ENCODE measurements at places on chromosomes 4 and X. TPM values are rescaled to one million over a fixed set of nuclear protein-coding genes. Genes with fewer than 3 reads are reported as not detected.

DNA sequence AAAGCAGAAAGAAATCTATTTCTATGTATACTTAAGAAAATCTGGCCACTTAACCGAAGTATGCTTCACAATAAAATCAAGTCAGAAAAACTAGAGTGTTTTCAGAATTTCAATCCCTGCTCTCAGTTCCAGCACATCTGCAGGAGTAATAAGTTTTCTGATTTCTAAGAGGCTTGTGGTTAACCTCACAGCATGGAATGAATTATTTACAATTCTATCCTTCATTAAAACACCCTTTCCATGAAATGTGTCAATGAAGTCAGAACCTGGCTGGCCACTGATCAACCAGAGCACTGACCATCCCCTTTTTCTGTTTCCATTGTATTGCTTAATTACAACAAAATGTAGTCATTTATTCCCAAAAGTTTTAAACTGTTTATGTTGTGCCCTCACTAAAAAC, 781.4 kb upstream of the INTU start:
- no peak for DNase-seq

DNA sequence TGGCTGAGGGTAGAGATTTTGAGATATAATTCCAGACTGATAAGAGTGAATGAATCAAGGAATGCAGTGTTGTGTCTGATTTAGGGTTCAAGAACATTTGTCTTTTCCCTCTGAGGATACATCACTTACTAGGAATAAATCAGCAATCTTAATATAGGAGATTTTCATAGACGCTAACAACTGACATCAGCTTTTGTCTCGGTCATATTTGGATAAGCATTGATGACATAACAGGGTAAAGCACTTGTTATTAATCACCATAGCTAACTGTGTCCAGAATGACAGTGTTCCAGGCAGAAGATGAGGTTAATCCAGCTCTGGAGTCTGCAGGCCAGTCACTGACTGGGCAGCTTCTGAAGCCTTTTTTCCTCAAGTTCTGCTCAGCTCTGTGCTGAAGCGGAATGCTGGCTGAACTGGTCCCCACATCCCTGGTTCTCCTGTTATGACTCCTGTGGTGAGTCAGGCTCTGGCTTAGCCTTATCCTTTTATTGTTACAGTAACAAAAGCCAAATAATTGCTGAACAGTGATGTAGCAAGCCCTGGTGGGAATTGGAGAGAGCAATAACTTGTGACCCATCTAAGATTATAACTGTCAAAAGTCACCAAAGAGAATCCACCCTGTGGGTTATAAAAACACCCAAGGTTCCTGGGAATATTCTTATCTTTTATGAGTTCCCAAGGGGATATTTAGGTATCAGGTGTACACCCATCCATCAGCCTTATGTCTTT, 41.8 kb downstream of the FNIP2 start:
- DNase-seq, result no peak

- no peak for DNase-seq
Measured at GRCh38 chr4:101103381-101104142, 243.8 kb downstream of the PPP3CA start.

The FRG2 gene
- total RNA-seq, result not detected

DNA sequence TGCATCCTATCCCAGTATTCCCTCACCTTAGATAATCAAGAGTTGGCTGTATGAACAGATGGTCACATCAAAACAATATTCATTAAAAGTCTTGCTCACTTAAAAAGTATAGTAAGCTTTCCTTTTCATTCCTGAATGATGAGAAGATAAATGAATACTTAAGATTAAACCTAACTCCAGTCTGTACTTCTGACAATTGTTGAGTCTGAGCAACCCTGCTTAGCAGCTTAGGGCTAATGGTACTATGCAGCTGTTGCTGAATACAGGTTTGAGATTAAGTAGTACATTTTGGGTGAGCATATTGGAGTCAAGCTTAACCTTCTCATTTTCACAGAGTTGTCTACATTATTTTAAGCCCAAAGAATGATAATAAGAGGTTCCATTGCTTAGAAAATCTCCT, 121.7 kb upstream of the ETNPPL start:
- DNase-seq, result no peak

GRCh38 chrX:259692-260355, 21.4 kb upstream of the PLCXD1 start:
- no peak for DNase-seq

The COX7B2 gene
- total RNA-seq, result not detected

GRCh38 chr4:89324671-89325070, 17.1 kb upstream of the GPRIN3 start:
- no peak for DNase-seq

The F9 gene
- not detected for total RNA-seq

The CABS1 gene
- not detected for total RNA-seq

- DNase-seq, result no peak
Measured at GRCh38 chr4:142030010-142030409, 393.6 kb downstream of the IL15 start.

DNA sequence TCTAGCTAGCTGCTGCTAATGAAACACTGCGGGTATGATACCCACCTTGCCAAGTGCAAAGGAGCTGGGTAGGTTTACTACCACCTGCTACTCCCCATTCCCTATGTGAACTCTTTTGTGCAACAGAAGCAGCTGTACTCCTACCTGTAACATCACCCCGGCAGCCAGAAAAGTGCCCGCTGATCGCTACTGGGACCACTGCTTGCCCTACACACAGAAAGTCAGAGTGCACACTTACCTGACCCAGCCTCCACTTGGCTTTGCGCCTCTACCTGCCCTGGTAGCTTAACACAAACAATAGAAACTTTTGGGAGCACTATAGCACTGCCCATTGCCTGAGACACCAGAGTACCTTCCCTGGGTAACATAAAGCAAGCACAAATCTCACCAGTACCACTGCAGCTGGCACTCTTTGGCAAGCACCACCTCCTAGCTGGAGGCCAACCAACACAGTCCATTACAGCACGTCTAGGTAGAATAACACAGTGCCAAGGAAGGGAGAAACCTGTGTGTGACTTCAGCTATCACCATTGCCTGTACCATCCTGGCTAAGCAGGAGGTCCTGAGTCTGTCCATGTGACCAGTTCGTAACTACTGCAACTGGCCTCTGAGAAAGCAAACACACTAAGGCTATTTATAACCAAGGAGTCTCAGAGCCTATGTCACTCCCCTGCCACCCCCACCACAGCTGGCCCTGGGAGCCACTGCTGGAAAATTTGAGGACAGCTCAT, 80.1 kb downstream of the CENPC start:
- DNase-seq, result no peak

DNA sequence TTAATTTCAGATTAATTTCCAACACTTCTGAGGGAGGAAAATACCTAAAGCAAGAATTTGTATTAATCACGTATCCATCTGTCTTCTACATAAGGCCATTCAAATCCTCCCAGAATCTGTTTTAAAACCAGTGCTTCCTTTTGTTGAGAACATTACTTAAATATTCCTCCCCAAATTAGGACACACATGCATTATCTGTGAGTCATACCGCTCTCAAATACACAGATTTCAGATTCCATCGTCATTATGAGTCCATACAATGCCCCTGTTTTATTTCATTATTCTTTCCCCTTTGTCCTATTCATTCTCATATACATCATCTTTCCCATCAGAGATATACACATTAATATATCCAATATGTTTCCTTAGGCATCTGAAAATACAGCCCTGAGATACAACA, 57.3 kb upstream of the PRSS12 start:
- DNase-seq, result no peak
